ENCODE measurements at places on chromosomes 6 and 20. TPM values are rescaled to one million over a fixed set of nuclear protein-coding genes. Genes with fewer than 3 reads are reported as not detected.
A peak's percentile ranks its signal among the peaks of the same experiment; 100 is the strongest.

Gene ELOVL5
- total RNA-seq, result 103 TPM

DNA sequence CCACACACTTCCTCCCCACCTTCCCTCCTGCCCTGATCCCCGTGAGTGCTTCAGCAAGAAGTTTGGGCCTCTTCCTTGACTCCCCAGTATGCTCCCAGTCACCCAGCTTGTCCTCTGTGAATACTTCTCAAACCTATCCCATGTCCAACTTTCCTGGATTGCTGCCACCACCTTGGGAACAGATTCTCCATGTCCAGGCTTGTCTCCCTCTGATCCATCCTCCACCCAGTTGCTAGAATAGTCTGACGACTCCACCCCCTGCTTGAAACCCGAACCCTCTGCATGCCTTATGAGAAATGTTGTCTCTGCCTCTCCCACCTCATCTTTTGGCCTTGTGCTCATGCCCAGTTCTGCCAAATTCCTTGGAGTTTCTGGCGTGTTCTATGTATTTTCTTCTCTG, 108.0 kb downstream of the PPP1R14C start:
- peak; percentile 46 for DNase-seq

Gene L3MBTL3
- 13.1 TPM for total RNA-seq

DNA sequence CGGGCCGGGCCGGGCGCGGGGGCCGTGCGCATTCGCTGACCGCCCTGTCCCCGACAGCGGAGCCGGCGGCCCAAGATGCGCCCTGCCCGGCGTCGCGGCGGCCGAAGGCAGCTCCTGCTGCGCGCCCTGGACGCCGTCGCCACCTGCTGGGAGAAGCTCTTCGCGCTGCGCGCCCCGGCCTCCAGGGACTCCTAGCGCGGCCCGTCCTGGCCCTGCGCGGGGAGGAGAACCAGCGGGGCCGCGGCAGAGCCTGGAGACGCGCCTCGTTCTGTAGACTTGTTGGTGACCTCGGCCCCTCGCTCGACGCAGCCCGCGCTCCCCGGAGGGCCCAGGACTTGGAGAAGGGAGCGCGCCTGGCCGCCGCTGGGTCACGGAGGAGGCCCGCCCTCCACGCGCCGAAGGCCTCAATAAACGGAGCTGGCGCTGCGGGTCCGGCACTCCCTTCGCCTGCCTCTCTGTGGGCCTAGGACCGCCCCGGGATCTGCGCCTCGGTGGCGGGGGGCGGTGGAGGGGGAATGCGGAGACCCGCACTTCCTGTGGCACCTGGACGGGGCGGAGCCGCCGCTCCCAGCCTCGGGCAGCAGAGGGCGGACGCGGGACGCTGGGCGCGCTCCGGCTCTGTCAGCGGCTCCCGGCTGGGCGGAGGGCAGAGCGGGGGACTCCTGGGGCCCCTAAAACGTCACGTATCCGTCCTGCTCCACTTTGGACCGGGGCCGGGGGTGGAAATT, 2.7 kb downstream of the C20orf204 start:
- peak; percentile 99 for DNase-seq

DNA sequence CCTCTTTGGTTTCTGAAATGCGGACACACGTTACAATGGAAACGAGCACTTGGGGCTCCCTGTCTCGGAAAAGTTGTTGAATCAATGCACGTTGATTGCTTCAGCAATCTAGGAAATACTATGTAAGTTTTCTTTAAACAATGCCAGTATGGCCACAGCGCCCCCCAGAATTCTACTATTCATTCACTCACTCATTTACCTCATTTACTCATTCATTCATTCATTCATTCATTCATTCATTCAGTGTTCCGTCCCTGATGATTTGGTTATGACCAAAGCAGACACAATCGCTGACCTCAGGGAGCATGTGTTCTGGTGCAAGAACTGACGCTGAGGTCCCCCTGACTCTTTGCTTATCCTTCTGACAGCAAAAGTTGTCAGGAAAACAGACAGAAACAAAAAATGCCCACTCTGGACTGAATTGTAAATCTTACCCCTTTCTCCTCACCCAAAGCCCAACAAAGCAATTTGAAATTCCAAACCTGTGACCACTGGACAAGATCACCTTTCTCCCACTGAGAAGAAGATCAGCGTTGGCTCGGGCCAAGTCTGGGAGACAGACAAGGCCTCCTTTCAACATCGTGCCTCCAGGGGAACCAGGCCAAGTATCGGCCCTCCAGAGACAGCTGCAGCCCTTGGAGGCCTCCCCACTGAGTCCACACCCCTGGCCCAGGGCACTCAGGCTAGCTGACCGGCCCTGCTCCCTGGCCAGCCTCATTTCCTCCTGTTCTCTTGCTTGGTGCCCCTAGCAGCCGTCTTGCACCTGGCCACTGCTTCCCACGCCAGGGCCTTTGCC, 15.0 kb upstream of the PMEPA1 start:
- peak; percentile 20 for DNase-seq
